ENCODE measurements at places on chromosomes 7 and 10.
A peak's percentile ranks its signal among the peaks of the same experiment; 100 is the strongest.

- no peak for DNase-seq
These were observed 426.5 kb upstream of the NFE2L3 start for GRCh38 chr7:25725451-25725850.

DNA sequence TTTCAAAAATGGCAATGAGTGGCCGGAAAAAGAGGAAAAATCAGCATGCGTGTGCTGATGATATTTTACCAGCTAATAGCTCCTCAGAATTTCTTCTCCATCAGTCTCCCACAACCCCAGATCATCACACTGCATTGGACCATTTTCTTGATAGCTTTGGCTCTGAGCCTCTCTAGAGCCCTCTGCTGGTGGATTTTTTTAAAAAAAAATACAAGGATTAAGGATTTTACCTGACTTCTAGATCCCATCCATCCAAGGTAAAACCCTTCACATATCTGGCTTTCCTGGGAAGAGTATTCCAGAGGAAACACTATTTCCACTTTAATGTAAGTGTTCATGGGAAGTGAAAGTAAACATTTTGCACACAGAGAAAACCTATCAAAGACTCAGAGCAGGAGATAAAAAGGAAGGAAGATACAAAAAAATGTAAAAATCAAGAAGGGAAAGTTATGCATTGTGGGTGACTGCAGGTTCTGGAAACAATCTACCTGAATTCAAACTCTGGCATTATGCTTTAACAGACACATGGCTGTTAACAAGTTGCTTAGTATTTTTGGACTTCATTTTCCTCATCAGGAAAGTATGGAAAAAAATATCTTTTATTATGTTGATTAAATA lies 380.9 kb downstream of the LRRTM3 start:
- no peak for DNase-seq

DNA sequence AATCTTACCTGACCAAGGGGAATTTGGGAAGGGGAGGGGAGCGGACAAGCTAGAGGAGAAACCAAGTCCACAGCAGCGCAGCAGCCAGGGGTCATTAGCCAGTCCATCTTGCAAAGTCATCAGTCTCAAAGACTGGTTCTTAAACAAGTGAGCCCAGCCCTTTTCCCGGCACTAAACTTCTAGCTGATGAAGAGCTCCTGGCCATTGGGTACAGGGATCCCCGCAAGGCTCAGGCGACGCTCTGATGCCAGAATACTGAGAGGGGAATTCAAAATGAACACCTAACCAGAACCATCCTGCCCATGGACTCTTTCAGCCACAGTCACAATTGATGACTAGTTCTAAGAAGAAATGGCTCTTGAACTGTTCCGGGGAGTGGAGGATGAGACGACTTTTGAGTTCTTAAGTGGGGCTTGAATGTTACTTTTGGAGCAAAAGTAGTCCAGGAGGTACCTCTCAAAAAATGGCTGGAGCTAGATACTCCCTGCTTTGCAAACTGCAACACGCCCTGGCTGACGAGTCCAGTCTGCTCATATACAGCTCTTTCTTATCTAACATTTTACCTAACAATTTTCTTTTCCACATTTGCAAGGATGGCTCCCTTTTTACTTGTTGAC lies 2.5 kb upstream of the TWIST1 start:
- DNase-seq: no peak

DNA sequence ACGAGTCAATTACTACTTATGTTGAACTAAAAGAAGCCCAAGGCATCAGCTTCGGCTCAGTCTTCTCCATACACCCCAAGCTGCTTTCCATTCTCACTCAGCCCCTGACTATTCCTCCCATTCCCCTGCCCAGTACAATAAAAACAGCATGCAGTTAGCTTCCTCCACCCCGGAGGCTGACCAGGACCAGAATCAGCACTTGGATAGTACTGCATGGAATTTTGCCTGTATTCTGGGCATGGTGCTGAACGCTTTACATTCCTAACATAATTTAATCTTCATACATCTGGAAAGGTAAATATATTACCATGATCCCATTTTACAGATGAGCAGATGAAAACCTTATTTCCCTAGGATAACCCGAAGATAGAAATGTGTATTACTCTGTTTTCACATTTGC lies 7.5 kb upstream of the PODXL start:
- no peak for DNase-seq

DNA sequence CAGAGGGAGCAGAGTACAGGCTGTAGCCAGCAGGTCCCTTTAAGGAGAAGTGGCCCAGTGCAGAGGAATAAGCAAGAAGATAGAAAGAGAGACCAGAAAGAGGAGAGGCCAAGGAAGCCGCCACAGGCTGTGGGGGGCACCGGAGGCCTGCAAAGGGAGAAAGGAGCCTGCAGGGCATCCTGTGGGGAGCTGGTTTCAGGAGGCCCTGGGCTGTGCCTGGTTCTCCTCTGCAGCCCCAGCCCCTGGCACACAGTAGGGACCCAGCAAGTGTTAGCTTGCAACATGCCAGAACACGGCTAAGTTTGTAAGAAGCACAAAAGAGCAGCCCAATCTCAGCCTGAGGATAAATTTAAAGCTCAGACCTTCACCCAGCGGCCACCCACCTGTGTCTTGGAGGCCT lies 12.3 kb upstream of the C10orf71 start:
- DNase-seq: no peak

- no peak for DNase-seq
These were observed 67.4 kb downstream of the PDGFA start for GRCh38 chr7:452226-452751.

GRCh38 chr7:128939861-128940410 lies 2.2 kb downstream of the IRF5 start:
- no peak for DNase-seq

GRCh38 chr10:123530166-123530870 lies 135.8 kb upstream of the GPR26 start:
- DNase-seq: no peak

GRCh38 chr7:7790041-7790741 lies 71.8 kb upstream of the RPA3 start:
- no peak for DNase-seq

DNA sequence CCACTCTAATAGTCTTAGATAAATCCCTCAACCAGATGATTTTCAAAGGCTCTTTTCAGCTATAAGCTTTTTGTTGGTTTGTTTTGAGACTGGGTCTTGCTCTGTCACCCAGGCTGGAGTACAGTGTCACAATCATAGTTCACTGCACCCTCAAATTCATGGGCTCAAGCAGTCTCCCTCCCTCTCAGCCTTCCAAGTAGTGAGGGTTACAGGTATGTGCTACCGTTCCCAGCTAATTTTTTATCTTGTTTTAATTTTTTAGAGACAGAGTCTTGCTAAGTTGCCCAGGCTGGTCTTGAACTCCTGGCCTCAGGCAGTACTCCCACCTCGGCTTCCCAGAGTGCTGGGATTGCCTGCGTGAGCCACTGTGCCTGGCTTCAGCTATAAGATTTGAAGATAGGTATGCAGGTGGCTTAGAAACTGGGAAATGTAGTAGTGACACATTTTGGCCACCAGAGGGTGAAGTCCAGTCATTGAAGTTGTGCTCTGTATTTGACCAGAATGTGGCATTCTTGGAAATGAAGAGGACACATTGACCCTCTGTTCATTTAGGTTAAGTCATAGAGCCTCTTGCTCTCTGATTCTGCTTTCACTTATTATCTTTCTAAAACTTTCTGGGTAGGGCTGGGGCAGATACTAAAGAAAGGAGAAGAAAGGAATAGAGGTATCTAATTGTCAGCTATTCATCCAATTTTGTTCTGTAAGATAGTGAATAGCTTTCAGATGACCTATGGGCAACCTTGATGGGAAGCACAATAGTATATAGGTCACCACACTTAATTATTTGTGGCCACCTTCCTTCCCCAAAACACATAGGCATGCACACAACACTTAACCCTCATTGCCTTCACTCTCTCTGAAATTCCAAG lies 36.0 kb downstream of the R3HCC1L start:
- DNase-seq: peak; percentile 17

DNA sequence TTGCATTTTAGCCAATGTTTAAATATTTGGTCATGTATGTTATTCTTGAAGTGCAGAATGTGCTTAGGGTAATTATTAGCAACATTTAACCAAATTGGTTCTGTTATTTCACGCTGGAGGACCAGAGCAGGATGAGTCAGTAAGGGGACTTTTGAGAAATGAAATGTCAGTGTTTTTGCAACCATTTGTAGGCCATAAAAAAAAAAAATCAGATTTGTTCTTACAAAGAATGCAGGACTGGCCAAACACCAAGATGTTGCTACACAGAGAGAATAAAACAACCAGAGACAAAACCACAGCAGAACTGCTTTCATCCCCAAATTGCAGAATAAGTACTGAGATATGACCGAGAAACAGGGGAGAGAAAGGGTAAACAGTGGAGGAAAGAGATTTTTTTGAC lies 62.1 kb downstream of the TPST1 start:
- DNase-seq: no peak

- DNase-seq: no peak
These were observed 25.8 kb upstream of the SLF2 start for GRCh38 chr10:100886963-100887362.

- DNase-seq: peak; percentile 70
These were observed 12.7 kb downstream of the ZMIZ1 start for GRCh38 chr10:79081353-79082034.

GRCh38 chr7:79719216-79719615 lies 265.7 kb upstream of the MAGI2 start:
- DNase-seq: no peak

DNA sequence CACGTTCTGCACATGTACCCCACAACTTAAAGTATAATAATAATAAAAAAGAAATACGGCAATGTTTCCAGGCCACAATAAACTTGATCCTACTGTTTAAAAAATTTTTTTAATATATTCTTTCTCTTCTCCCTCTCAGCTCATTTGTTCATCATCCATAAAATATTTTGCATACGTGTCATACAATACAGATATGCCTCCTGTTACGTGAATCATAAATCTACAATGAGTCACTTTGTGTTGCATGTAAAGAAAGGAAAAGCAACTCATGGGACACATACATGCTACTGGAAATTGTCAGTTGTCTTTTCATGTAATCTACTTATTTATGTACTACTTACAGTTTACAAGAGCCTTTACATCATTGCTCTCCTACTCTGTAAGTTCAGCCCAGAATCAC lies 1.1 kb upstream of the TECTB start:
- DNase-seq: no peak

GRCh38 chr10:100502926-100503494 lies 16.7 kb downstream of the SEC31B start:
- DNase-seq: no peak

GRCh38 chr7:130351791-130352090 lies 7.1 kb downstream of the CPA5 start:
- DNase-seq: no peak

- no peak for DNase-seq
These were observed 27.1 kb upstream of the SOSTDC1 start for GRCh38 chr7:16492513-16493062.

DNA sequence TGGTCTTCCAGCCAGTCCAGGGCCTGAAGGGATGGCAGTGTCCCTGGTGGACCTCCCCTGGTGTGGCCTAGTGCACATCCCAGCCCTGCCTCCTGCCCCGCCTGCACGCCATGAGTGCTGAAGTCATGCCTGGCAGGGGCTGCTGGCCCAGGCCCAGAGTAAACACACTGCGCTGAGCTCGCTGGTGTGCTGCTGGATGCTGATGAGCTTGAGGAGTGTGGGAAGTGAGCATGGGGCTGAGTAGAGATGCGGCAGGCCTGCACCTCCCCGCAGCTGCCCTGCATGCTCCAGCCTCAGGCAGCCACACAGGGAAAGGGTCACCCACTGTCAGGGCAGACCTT lies 43.2 kb downstream of the HTRA1 start:
- DNase-seq: peak; percentile 45

- DNase-seq: no peak
These were observed 1.7 kb upstream of the UPP1 start for GRCh38 chr7:48087349-48087748.

- no peak for DNase-seq
These were observed 135.1 kb downstream of the ZMIZ1 start for GRCh38 chr10:79203833-79204232.

GRCh38 chr7:77858278-77858677 lies 59.7 kb downstream of the PHTF2 start:
- no peak for DNase-seq

DNA sequence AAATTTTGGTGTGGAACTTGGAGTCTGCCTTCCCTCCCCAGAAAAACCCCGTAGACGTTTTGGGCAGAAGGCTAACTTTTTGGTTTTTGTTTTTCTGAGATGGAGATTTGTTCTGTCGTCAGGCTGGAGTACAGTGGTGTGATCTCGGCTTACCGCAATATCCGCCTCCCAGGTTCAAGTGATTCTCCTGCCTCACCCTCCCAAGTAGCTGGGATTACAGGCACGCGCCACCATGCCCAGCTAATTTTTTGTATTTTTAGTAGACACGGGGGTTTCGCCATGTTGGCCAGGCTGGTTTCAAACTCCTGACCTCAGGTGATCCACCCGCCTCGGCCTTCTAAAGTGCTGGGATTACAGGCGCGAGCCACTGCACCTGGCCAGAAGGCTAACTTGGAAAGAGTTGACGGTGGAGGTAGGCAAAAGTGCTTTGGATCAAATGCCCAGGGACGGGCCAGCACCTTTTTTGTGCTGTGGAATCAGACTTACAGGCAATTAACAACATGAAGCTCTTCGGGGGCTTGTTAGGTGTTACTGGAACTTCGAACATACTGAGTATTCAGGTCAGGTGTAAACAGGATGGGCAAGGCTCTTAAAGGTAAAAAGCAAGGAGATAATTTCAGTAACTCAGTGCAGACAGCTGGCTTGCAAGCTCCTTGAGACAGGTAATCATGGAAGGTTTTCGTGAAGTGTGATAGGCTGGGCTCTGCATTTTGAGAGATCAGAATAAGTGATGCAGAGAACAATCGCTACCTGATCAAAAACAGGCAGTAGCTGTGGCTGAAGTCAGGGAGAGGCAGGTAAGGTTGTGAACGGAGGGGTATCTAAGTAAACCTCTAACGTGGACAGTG lies 1.8 kb downstream of the PPP1R35 start:
- DNase-seq: no peak

DNA sequence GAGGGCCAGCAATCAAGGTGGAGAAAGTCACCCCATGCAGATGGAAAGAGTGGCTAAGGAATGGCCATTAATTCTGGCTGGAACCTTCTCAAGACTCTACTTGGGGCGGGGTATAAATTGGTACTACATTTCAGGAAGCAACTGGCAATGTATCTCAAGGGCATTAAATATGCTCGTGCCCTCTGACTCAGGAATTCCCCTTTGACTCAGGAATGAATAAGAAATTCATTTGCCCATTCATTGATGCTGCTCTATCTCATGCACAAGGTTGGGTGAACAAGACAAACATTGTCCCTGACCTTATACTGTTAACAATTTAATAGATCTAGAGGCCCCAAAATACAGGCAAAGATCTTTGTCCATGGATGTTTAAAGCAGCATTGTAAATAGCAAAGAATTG lies 188.1 kb downstream of the MYOF start:
- no peak for DNase-seq

- no peak for DNase-seq
These were observed 84.1 kb downstream of the SNX10 start for GRCh38 chr7:26375726-26376174.

- no peak for DNase-seq
These were observed 420.5 kb upstream of the GALNT17 start for GRCh38 chr7:70711452-70711851.
